ENCODE measurements at places on chromosomes 12 and 14.

- no peak for DNase-seq
Measured at GRCh38 chr12:131456301-131457027, 254.4 kb upstream of the SFSWAP start.

- no peak for DNase-seq
Measured at GRCh38 chr12:87806310-87806709, 222.9 kb downstream of the C12orf50 start.

DNA sequence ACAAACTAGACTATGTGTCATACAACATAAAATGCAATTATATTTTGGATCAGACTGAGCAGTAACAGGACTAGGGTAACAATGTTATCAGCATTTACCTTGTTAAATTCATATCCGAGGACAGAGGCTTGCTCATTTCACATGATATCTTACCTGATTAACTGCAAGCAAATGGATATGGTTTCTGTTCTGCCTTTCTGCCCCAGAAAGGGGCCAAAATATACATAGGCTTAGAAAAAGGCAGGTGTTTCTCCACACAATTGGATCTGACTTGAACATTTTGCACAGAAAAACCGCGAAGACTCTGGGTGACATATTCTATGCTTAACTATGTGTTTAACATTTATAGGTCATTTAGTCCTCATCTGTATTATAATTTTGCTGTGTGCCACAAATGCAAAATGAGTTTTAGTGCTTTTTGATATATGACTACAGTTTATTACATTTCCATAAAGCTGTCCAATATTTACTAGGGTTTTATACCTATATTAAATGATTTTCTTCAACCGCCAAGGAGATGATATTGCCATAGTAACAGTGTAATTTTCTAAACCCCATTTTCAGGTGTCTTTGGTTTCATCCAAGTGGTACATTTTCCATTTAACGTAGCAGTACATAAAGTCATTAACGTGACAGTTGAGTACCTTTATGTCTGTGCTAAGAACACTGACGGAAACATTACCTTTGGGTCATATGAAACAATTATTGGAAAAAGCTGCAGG lies 249.3 kb upstream of the KRR1 start:
- no peak for DNase-seq

GRCh38 chr12:32870716-32871115 lies 25.9 kb downstream of the PKP2 start:
- no peak for DNase-seq

- DNase-seq = no peak
Measured at GRCh38 chr14:97900196-97900854, 1103.1 kb downstream of the VRK1 start.

DNA sequence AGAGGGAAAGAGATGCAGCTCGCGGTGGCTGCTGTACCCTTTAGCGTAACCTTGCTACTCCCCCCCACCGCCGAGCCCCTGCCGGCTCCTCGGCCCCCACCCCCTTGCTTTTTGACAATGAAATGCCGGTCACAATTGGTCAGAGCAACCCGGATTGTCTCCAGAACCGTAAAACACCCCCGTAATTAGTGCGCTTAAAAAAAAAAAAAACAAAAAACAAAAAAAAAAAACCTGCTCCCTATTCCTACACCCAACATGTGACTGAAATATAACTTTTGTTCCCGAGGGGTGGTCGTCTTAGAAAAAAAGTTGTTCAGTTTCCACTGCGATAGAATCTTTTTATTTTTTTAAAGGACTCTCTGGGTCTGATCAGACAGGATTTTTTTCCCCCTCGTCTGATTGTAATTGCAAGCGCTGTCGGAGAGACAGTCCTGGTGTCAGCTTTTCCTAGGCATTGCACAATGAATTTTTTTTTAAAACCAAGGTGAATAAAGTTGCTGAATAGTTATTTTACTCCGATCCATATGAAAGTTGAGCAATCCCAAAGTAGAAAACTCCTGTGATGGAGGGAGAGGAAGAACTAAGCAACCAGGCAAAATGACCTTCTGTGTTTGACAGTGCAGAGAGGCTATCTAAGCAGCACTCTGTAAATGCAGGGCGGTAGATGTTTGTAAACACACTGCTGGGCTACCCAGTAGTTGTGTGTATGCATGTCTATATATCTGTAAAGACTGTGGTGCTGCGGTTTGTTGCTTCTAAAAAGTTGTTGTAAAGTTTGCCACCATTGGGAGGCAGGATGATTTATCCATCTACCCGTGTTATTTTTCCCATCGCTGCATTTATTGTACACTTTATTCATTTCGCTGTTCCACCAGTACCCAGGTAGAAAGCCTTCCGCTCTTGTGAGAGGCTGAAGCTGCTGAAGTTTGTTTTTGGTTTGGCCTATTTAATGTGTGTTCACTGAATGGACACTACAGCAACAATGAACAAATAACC lies 1.1 kb downstream of the ETV6 start:
- DNase-seq = no peak

DNA sequence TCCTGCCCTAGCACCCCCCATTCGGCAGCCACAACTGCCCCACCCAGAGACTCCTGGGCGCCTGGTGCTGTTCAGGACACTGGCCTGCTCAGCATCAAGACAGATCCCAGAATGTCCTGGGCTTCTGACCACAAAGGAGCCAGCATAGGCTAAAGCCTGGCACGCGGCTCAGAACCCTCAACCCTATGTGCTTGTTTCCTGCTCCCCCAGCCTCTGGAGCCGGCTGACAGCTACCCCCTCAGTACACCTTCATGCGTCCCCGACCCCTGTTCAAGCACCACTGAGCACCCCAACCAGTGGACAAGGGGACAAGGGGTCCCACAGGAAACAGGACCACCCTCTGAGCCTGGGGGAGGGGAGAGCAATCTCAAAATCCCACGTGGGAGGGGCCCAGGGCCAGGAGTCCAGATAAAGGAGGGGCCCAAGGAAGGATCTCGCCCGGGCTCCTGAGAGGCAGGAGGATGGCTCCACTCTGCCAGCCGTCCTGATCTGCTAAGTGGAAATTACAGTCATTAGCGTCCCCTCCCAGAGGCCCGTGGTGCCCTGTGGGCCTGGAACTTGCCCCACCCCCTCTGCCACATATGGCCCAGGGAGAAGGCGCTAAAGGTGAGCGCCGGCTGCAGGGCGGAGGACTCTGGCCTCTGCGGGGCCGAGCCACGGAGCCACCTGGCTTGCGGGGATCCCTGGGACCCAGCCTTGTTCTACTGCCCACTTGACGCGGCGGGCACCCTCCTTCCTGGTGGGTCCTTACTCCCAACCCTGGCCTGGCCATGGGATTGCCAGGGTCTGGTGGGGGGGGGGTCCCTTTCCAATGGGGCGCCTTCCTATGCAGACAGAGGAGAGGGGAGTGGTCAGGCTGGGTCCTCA lies 27.2 kb upstream of the GPR132 start:
- no peak for DNase-seq
